Activated CD4-positive, alpha-beta T cell treated with anti-CD3 and anti-CD28 coated beads for 1 hour (primary cell): ENCODE measurements at places on chromosomes 12 and 14.

DNA sequence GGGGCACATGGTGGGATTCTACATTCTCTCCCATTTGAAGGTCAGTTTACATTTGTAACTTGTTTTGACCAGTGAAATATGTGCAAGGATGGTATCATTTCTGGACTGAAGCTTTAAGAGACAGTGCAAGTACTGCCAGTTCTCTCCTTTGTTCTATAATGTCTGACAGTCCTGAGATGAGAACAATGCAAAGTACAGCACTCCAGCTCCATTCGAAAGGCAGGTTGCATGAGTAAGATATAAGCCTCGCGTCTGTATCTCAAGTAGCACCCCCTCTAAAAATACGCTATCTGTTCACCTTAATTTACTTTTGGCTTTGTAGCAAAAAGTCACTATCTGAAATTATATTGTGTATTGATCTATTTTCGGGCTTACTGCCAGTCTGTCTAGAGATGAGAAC, 1122.2 kb upstream of the TMEM132C start:
- DNase-seq, result no peak

DNA sequence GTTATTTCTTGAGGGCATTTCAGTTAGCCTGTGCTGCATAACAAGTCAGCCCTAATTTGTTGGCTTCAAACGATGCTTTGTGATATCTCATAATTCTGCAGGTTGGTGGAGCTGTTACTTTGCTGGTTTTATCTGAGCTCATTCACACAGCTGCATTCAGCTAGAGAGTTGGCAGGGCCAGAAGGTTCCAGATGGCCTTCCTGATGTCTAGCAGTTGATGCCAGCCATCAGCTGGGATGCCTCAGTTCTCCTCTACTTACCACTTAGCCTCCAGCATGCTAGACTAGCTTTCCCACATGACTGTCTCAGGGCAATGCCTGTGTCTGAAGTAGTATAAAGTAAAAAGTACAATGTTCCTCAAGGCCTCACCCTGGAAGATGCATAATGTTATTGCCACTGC, 130.6 kb downstream of the SLC35F4 start:
- no peak for DNase-seq

DNA sequence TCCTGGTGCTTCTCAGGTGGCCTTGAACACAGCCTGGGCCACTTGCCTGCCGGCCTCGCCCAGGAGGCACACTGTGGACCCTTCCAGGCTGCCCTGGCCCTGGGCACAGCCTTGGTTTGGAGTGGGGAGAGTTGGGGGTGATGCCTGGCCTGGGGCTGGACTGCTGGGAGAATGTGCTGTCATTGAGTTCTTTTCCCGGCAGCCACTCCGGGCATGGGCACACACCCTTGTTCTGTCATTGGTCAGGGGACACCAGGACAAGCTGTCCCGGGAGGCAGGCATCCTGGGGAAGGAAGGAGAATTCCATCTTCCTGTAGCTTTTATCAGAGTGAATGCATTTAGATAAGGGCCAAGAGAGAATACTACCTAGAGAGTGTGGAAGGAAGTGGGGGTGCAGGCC, 61.8 kb upstream of the RIN3 start:
- DNase-seq, result no peak

- DNase-seq, result no peak
Observed at GRCh38 chr12:28698553-28698952, 450.5 kb upstream of the FAR2 start.

DNA sequence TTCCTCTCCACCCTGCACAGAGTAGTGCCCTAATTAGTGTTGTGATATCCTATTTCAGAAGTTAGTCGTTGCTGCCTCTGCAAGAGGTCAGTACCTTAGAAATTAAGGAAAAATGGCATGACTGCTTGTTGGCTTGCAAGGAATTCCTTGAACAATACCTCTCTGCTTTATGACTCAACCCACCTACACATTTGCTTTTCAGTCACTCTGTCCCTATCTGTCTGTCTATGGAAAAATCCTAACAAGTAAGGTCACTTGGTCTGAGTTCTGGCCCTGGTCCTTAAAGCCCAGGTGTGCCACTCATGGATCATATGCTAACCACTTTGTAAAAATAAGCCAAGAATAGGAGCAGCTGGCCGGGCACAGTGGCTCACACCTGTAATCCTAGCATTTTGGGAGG, 116.4 kb upstream of the ATF1 start:
- DNase-seq, result no peak

DNA sequence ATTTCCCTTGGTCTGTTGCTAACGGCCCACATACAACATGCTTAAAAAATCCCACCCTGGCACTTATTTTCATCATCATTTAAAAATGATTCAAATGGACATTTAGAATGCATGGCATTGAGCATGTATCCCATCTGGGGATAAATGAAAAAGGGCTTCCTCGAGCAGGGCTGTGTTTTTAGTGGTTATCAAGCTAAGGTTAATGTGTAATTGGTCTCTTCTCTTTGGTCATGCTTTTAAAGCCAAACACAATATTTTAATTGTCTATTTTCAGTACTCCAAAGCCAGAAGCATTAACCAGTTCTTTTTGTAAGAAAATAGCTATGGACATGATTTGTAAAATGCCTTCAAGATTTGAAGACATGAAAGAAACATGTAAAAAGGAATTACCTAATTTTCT, 1.9 kb upstream of the TRHDE start:
- DNase-seq, result no peak
